ENCODE measurements at places on chromosomes 3 and 15.

- no peak for DNase-seq
These were observed 30.2 kb downstream of the NCEH1 start for GRCh38 chr3:172680684-172681083.

DNA sequence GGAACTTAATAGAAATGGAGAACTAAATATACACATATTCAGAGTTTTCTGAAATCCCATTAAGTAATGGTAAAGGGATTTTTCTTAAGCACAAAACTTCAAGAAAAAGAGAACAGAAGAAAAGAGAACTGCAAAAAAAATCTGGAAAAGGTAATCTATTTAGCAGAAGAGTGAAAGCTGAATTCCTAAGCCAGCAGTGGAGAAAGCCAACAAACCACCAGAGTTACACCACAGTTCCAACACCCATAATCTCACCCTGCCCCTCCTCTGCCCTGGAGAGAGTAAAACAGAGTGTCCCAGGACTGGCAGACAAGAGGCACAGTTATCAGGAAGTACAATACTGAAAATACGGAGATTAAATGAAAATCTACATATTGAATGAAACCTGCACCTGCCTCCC lies 29.4 kb downstream of the TP53BP1 start:
- DNase-seq = no peak

- no peak for DNase-seq
These were observed 57.3 kb downstream of the LSM3 start for GRCh38 chr3:14235912-14236295.

DNA sequence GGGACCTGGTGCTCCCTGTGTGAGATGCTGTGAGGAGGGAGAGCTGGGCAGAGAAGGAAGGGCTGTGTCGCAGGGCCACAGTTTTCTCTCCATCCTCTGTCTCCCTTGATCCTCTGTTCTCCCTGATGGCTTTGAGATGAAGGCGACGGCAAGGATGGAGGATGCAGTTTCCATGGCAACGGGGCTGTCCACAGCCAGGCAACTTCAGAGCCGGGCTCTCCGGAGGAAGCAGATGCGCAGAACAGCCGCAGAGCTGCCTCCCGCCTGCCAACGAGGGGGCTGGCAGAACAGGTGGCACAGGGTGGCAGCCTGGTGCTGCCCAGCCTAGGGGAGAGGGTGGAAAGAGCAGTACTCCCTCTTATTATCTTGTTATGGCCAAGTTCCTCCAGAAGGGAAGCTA lies 9.9 kb upstream of the GRM2 start:
- no peak for DNase-seq

GRCh38 chr3:64295594-64295993 lies 70.3 kb upstream of the PRICKLE2 start:
- no peak for DNase-seq

GRCh38 chr3:56324473-56324872 lies 143.8 kb downstream of the ERC2 start:
- no peak for DNase-seq

- no peak for DNase-seq
These were observed 15.0 kb upstream of the CCDC39 start for GRCh38 chr3:180694321-180694720.

DNA sequence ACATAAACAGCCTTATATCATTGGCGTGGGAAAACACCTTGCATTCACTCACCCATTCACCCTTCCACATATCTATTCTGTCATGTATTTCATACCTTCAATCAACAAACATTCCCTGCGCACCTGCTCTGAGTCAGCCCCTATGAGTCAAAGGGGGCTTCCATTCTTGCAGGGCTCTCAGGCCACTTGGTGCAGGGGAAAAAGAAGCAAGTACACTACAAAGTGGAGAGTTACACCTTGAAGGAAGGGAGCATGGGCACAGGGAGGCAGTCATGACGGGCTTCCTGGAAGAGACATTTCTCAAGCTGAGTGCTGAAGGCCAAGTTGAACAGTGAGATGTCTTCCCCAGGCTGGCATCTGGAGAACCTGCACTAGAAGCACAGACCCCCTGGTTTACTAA lies 4.6 kb upstream of the AMOTL2 start:
- DNase-seq = no peak

GRCh38 chr15:48478581-48478980 lies 147.4 kb downstream of the DUT start:
- no peak for DNase-seq

All from activated CD8-positive, alpha-beta memory T cell treated with anti-CD3 and anti-CD28 coated beads for 48 hours (primary cell).